DMS153 (cell line): ENCODE measurements at places on chromosomes 13 and 19.
A peak's percentile ranks its signal among the peaks of the same experiment; 100 is the strongest.

GRCh38 chr19:4089400-4089908 is 22.8 kb upstream of the ZBTB7A start:
- no peak for DNase-seq

- DNase-seq: no peak
These were observed 490.0 kb downstream of the GPC6 start for GRCh38 chr13:93716623-93717022.

DNA sequence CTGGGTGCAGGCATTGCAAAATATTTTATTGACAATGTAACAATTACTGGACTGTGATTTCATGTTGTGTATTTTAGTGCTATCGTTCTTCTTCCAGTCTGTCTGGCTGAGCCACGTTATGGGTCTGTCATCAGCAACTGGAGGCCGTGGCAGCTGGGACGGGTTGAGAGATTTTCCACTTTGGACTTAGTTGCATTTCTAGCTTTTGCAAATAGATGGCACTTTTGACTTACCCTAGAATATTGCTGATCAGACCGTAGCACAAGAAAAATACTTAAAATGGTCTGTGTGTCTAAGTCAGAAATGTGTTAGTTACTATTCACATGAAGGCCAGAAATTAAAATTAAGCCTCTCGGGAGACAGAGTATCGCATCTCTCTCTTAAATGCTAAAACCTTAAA is 211.1 kb downstream of the TEX29 start:
- peak; percentile 52 for DNase-seq

- DNase-seq: no peak
These were observed 7.5 kb downstream of the RASA3 start for GRCh38 chr13:114124921-114125320.

DNA sequence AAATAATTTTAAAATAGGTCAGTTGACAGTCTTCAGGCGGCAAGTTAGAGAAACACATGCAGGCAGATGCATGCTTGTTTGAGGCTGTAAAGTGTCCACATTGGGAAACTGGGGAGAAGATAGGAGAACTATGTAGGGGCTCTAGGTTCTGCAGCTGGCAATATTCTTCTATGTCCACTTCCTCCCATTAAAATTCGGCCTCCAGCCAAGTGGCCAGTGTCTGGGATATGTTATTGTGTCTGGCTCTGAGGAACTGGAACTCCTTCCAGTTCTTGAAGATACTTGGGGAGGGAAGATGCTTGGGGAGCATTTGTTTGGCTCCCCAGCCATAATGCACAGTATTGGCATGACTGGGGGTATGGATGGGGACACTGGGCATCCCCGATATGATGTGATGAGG is 20.9 kb upstream of the KLF2 start:
- DNase-seq: no peak

GRCh38 chr19:41198559-41198958 is 5.5 kb downstream of the CYP2S1 start:
- no peak for DNase-seq

DNA sequence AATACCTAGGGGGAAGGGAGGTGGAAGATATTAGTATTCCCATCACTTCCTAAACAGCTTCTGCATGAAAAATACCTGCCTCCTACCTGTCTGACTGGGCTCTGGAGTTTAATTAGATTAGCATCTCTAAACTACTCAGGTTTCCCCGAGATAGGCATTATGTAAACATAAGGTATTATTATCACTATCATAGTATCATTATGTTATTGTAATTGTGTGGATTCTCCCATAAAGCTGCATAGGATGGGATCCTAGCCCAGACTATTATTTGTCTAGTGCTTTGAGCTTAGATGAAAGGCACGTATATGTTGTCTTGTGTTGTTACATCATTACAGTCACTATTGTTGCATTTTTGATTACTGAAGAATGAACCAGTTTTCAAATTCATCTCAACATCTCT is 115.2 kb upstream of the SOX21 start:
- peak; percentile 79 for DNase-seq

- no peak for DNase-seq
These were observed 12.2 kb upstream of the ZNF429 start for GRCh38 chr19:21492947-21493906.

- DNase-seq: no peak
These were observed 48.6 kb upstream of the UBE2L5 start for GRCh38 chr13:30373727-30374126.

GRCh38 chr19:6987850-6988249 is 33.4 kb downstream of the MBD3L2B start:
- no peak for DNase-seq

GRCh38 chr13:42412812-42413483 is 141.0 kb downstream of the AKAP11 start:
- no peak for DNase-seq

GRCh38 chr13:51331354-51331861 is 8.1 kb upstream of the SERPINE3 start:
- DNase-seq: no peak

GRCh38 chr13:110106726-110107125 is 200.2 kb downstream of the COL4A1 start:
- DNase-seq: no peak

DNA sequence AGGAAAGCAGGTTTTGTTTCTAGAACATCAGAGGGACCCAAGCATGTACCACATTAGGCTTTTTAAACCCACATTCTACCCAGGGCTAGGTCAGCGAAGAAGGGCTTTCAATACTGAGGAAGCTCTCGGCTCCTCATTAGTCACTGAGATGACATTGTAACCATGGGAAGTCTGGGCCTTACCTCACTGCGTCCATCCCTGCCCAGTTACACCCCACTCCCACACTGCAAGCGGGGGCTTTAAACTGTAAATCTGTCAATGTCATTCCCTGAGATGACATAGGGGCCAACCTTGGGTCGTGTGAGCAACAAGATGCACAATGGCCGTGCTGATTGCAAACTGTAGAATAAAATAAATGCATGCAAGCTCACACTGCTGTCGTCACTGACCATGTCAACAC is 21.7 kb upstream of the TFDP1 start:
- DNase-seq: no peak

- no peak for DNase-seq
These were observed 220.8 kb upstream of the MAB21L1 start for GRCh38 chr13:35697186-35697730.

DNA sequence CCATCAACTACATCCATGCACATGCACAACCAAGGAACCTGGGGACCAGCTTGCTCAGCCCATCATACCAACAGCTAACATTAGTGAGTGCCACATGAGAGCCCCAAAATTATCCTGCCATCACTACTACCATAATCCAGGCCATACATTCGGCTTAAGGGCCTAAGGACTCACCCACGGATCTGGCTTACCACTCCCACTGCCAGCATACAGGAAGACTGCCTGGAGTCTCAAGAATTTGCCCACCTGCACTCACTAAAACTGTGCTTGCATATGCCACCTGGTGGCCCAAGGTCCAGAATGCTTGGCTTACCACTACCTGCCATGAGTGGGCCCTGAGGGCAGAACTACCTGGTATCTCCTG is 1562.9 kb upstream of the PRR20A start:
- DNase-seq: no peak

GRCh38 chr13:111577956-111578605 is 257.6 kb downstream of the TEX29 start:
- DNase-seq: no peak

DNA sequence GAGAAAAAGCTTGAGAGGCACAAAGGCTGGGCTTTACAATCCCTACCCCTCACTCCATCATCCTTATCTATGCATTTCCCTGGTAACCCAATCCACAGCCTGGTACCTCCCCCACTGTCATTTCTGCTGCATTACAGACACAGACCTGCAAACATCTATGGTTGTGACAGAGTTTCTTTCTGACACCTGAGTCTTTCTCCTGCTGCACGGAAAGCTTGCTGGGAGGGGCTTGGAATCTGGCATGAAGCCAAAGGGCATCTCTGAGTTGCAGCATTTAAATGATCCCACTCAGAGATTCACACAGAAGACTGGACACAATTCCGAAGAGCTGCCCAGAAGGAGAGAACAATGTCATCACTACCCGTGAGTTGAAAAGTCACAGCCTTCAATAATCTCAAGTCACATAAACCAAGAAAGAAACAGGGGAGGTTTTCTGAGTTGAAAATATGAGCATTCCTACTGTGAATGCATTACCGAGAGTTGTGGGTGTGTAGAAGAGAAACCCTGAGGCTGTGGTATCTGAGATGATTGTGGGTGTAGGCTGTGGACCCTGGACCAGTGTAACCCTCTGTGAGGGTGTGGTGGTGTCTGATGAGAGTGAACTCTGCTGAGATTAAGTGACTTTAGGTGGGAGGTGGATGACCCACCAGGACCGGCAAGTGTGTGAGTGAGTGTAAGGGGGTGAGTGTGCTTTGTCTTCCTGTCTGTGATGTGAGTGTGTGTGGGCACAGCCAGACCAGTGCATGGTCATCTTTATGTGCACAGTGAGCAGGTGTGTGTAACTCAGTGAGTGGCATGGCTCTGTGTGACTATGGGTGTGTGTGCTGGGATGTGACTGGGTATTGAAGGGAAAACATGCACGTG is at the start of gene LGALS14:
Gene LGALS14 (plus strand): TSS at position 301 of the 864 bp plus-strand sequence. CDS start 48 bp downstream, at position 349.
- no peak for DNase-seq

- no peak for DNase-seq
These were observed 33.9 kb upstream of the RANBP3 start for GRCh38 chr19:6011794-6012193.

DNA sequence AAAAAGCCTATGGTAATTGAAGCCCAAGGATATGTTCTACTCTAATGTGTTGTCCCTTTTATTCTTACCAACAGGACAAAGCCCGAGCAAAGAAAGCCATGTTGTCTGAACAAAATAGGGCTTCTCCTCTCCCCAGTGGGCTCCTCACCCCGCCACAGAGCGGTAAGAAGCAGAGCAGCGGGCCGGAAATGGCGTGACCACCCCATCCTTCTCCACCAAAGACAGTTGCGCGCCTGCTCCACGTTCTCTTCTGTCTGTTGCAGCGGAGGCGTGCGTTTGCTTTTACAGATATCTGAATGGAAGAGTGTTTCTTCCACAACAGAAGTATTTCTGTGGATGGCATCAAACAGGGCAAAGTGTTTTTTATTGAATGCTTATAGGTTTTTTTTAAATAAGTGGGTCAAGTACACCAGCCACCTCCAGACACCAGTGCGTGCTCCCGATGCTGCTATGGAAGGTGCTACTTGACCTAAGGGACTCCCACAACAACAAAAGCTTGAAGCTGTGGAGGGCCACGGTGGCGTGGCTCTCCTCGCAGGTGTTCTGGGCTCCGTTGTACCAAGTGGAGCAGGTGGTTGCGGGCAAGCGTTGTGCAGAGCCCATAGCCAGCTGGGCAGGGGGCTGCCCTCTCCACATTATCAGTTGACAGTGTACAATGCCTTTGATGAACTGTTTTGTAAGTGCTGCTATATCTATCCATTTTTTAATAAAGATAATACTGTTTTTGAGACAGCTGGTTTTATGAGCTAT is 12.0 kb downstream of the CCNE1 start:
- DNase-seq: no peak

DNA sequence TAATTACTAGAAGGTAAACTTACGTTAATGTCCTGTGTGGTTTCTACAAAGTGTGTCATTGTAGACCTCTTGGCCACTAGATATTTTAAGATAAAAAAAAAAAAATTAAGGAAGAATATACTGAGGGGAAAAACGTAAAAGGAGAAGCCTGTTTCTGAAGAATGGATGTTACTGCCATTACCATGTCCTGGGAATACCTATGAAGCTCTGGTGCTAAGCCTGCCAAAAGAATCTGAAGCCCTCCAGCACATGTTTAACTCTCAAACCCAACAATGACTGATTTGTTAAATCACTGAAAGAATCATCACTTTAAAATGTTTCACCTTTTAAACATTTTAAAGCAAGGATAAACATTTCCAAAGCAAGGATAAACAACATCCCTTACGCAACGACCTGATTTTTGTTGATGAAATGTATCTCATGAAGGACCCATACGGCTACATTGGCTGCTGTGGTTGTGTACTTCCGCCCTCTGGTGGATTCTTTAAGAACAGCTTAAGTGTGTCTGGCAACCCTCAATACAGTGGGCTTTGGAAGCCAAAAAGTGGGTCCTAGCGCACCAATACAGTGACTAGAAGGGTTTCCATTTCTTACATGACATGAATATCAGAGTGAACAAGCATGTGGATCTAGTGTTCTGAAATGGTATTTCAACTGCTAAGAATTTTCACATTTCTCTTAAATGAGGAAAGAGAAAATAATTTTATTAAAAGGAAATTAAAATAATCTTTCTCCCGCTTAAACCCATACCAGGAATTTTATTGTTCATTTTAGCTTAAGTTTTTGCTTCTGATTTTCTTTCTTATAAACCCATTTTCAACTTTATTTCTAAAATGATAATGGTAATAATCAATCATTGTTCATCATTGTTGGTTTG is 74.5 kb upstream of the RAP2A start:
- peak; percentile 52 for DNase-seq

- no peak for DNase-seq
These were observed 407.8 kb downstream of the KLF5 start for GRCh38 chr13:73466561-73466960.

- DNase-seq: no peak
These were observed 20.9 kb upstream of the ATP11A start for GRCh38 chr13:112668924-112669323.

- no peak for DNase-seq
These were observed 21.3 kb upstream of the MTRF1 start for GRCh38 chr13:41284512-41285288.

GRCh38 chr13:43792076-43792881 is 5.5 kb upstream of the ENOX1 start:
- DNase-seq: no peak

DNA sequence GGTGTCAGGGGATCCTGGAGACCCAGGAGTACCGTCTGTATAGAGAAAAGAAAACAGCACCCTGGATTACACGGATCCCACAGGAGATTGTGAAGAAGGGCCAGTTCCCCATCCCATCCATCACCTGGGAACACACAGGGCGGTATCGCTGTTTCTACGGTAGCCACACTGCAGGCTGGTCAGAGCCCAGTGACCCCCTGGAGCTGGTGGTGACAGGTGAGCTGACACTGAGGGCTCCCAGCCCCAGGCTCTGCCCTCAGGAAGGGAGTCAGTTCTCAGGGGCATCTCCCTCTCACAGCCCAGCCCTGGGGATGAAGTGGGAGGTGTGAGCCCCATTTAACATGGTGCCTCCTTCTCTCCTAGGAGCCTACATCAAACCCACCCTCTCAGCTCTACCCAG is 1.3 kb downstream of the LILRA1 start:
- no peak for DNase-seq

GRCh38 chr13:40064154-40065097 is 409.0 kb downstream of the COG6 start:
- no peak for DNase-seq
